CD4-positive, alpha-beta T cell treated with Interleukin-2 at 100 ng/mL for 4 hours (primary cell): ENCODE measurements at places on chromosomes 3 and 15.

DNA sequence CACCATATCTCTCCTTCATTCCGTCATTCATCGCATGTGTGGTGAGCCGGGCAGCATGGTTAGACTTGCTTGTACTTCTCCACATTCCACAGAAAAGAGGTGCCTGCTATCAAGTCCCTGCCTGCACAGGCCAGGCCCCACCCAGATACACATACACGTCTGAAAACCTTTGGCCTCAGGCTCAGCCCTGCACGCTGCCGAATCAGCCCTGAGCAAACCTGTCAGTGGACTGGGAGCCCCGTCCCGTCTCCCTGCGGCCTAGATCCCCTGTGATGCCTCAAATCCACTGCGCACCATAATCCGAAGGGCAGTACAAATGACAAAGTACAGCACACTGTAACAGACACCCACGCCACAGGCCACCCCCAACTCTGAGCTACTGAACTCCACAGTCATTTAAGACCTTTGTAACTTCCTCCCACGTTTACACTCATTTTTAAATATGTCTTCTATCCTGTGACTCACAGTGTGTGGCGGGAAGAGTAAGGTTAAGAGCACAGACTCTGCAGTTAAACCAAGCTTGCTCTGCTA lies 67.1 kb downstream of the MB21D2 start:
- peak; percentile 31 for DNase-seq

- DNase-seq, result no peak
Observed at GRCh38 chr15:62553911-62554563, 389.0 kb upstream of the C2CD4B start.

GRCh38 chr3:61981060-61981459 lies 392.3 kb downstream of the FEZF2 start:
- no peak for DNase-seq

- DNase-seq, result no peak
Observed at GRCh38 chr15:71542836-71543235, 267.5 kb upstream of the NR2E3 start.

GRCh38 chr3:105022813-105023212 lies 343.9 kb upstream of the ALCAM start:
- DNase-seq, result no peak

DNA sequence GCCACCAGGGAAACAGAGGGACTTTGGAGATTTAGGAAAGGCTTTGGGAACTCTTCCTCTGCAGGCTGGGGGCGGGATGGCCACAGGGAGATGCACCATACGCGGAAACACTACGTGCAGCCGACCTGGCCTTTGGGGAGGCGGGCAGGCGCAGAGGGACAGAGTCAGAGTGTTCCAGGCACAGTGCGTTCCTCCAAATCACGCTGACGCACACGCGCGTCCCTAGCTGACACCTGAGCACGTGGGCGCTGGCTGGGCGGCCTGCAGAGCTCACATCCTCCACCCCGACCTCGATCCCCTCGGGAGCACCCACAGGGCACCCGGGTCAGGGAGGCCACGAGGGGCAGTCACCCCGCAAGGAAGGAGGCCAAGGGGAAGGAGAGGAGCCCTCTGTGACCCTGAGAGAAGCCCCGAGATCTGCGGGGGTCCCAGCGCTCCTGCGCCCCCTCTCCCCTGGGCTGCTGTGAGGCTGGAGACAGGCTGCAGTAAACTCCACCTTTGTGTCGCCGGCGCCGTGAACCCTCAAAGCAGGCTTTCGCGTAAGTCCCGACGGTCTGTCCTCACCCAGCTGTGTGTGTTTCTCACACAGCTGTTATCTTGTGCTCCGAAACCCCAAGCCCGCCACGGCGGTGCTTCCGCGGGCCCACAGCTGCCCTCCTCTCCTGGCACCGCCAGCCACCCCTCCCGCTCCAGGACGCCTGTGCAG lies 196.3 kb downstream of the OCA2 start:
- DNase-seq, result no peak

GRCh38 chr3:71060536-71060935 lies 523.0 kb downstream of the FOXP1 start:
- DNase-seq, result peak; percentile 39

DNA sequence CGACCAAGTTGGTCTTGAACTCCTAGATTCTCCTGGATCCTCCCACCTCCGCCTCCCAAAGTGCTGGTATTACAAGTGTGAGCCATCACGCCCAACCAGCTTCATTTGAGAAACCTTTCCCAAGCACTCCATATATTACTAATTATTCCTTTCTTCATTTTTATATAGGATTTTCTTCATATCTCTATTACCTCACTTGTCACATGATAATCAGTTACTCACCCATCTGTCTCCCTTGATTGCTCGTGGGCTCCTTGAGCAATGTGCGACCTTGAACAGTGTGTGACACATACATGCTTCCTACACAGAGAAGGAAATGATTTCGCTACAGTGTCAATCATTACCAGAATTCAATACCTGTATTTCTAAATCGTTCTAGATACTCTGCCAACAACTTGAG lies 110.7 kb upstream of the C2CD4B start:
- DNase-seq, result no peak

DNA sequence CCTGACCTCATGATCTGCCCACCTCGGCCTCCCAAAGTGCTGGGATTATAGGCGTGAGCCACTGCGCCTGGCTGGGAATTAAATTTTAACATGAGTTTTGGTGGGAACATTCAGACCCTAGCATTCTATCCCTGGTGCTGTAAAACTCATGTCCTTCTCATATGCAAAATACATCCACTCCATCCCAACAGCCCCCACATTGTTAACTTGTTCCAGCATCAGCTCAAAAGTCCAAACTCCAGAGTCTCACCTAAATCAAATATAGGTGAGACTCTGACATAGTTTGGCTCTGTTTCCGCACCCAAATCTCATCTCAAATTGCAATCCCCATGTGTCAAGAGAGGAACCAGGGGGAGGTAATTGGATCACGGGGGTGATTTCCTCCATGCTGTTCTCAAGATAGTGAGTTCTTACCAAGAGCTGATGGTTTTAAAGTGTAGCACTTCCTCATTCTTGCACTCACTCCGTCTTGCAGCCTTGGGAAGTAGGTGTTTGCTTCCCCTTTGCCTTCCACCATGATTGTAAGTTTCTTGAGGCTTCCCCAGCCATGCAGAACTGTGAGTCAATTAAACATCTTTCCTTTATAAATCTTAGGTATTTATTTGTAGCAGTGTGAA lies 96.2 kb upstream of the PLCL2 start:
- DNase-seq, result no peak

GRCh38 chr3:16216373-16216935 lies 42.0 kb downstream of the GALNT15 start:
- no peak for DNase-seq

- no peak for DNase-seq
Observed at GRCh38 chr15:63582179-63582578, 15.0 kb upstream of the FBXL22 start.

DNA sequence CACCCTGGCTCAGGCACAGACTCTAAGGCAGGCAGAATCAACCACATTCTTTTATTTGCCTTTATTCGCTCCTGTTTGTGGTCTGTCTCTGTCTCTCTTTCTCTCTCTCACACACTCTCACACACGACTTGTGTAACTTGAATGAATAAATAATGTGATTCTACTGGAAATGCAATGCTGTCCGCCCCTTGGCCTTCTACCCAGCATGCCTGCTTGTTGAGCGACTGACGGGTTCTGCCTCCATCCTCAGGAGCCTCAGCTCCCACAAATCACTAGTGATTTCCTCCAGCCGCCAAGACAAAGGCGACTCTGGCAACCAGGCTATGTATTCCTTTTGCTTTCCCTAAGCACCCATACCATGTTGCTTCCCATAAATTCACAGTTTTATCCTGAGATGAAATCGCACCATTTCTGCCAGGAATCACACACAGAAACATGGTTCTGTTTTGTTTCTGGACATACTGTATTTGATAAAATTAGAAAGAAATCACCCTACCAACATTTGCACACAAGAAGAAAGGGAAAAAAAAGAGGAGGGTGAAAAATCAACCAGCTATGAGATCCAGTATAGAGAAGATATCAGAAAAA lies 460.8 kb downstream of the MAGI1 start:
- DNase-seq, result no peak

GRCh38 chr3:96863129-96863740 lies 48.8 kb downstream of the EPHA6 start:
- no peak for DNase-seq
